Fibroblast of the conjunctiva (primary cell): ENCODE measurements at places on chromosomes 16 and 17.
A peak's percentile ranks its signal among the peaks of the same experiment; 100 is the strongest.

GRCh38 chr17:61997664-61998063 is 67.4 kb downstream of the MED13 start:
- DNase-seq: peak; percentile 24

- no peak for DNase-seq
These were observed 994 bp downstream of the PITPNA start for GRCh38 chr17:1561420-1562175.

DNA sequence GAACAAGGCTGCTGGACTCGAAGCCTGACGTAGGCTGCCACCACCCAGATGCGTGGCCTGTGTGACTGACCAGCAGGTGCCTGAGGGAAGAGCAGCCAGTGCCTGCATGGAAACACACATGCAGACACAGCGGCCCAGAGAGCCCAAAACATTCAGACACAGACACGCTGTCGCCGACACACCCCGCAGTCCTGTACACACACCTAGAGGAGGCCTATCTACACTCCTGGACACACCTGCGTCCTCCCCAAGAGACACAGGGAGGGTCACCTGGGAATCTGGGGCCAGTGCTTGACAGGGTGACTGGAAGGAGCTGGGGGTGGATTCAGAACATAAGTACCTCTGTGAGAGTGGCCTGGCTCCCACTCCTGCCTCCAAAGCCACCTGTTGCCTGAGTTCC is 6.1 kb upstream of the TSPOAP1 start:
- no peak for DNase-seq

- DNase-seq: no peak
These were observed 2.2 kb upstream of the LIMD2 start for GRCh38 chr17:63701868-63702720.

DNA sequence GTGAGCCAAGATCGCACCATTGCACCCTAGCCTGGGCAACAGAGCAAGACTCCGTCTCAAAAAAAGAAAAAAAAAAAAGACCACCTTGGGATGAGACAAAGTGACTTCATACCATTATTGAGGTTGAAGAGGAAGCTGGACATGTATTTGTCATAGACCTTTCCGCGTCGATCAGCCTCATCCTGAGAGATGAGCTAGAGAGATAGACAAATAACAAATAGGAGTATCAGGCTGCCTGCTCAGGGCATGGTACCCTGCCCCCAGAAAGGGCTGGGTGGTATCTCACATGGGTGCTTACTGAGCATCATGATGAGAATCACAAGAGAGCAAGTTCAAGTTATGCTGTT is 22.1 kb downstream of the CNTNAP1 start:
- no peak for DNase-seq

- no peak for DNase-seq
These were observed 29.4 kb upstream of the CACNG5 start for GRCh38 chr17:66805567-66805966.

- no peak for DNase-seq
These were observed at the start of gene ITGAD for GRCh38 chr16:31393056-31393455. TSS of gene ITGAD (plus strand) at chr16:31393335. CDS start at chr16:31393361, 26 bp downstream.

DNA sequence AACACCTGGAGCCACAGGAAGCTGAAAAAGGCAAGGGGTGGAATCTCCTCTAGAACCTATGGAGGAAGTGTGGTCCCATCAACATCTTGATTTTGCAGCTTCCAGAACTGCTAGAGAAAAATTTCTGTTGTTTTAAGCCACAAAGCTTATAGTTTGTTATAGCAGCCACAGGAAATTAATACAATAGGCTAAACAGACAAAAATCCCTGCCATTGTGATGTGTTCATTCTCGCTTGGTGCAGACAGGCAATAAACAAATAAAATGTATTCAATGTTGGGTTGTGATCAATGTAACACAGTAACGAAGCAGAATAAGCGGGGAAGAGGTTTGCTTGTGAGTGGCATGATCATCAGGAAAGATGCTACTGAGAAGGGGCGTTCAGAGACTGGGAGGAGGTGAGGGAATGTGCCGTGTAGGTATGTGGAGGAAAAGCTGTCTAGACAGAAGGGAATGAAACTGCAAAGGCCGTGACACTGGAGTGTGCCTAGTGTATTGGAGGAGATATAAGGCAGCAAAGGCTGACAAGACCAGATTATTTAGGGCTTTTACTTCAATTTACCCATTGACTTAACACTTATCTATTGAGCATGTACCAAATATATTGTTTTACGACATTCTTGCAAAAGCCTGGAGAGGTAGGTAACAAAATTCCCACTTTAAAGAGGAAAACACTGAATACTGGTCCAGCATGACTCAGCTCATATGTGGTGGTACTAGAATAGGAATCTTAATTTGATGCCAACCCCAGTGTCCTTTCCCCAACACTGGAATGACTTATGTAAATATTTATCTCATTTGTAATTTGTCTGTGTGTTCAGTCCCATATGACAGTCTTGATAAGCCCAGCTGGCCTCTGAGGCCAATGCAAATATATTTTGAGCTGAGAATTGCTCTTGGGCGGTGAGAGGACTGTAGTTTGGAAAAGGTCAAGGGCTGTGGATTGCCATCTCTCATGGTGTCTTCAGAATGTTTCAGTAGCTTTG is 375.9 kb downstream of the CDH13 start:
- no peak for DNase-seq

DNA sequence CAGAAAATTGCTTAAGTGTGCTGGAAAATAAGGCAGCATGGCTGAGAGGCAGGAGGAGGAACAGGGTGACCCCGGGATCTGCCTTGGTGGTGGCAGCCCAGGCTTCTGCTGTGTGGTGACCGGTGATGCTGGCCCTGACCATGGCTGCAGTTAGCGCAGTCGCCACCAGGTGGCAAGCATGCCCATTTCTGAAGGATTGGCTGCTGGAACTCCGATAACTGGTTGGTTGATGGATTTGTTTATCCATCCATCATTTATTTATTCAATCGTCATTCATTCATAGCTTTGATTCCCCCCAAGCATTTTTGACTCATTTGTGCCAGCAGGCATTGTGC is 29.1 kb upstream of the ITGA3 start:
- DNase-seq: peak; percentile 72

GRCh38 chr16:17447101-17447569 is 23.6 kb downstream of the XYLT1 start:
- DNase-seq: no peak

DNA sequence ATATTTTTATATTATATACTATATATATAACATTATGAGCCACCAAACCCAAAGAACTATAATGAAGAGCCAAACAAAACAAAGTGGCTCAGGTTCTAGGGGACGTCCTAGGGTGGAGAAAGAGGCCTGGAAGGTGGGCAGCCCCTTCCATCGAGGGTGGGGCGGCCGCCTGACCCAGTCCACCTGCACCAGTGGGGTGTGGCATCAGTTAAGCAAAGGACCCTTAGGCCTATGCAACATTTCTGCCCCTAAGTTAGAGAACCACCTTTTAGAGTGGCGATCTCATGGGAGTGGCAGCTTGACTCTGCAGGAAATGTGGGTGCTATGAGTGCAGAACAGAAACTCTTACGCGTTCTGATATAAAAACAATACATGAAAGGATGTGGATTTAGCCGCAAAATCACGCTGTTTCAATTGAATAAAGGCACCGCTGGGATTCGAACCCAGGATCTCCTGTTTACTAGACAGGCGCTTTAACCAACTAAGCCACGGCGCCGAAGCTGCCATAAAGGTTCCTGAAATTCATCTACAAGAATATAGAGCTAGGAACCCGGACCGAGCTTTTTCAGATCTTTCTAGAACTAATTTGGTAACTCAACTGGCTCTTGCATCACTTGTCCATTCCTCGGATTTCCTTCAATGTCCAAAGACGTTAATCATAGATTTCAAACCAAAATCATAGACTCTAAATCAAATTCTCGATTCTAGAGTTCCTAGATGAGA is 15.6 kb upstream of the AURKB start:
- peak; percentile 75 for DNase-seq

DNA sequence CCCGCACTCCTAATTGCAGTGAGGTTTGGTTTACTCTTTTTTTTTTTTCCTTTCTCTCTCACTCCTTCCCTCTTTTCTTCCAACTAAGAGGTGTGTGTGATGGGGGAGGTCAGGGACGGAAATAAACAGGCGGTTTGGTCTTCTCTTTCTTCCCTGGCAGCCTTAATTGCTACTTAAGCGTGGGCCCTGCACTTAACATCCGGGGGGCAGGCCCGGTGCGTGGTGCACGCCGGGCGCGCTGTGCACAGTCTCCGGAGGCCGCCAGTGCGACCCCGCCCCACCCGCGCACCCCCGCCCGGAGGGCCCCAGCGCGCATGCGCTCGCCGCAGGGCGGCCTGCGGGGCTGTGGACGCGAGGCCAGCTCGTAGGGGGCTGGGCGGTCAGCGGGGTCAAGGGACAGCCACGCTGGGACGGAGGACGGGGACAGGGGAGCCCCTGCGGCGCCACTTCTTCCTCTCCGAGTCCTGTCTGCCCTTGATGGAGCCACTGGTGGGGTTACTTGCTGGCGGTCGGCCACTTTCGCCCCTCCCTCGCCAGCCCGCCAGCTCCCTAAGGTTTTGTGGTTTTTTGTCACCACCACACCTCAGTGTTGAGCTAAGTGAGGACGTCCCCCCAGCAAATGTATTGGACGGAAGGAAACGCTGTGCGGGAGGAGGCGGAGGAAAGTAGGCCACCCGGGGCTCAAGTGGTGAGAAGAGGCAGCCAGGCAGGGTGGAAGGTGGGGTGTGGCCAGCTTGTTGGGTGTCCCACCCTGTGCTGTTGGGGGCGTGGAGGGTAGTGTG is 120.9 kb downstream of the MRM1 start:
- no peak for DNase-seq

DNA sequence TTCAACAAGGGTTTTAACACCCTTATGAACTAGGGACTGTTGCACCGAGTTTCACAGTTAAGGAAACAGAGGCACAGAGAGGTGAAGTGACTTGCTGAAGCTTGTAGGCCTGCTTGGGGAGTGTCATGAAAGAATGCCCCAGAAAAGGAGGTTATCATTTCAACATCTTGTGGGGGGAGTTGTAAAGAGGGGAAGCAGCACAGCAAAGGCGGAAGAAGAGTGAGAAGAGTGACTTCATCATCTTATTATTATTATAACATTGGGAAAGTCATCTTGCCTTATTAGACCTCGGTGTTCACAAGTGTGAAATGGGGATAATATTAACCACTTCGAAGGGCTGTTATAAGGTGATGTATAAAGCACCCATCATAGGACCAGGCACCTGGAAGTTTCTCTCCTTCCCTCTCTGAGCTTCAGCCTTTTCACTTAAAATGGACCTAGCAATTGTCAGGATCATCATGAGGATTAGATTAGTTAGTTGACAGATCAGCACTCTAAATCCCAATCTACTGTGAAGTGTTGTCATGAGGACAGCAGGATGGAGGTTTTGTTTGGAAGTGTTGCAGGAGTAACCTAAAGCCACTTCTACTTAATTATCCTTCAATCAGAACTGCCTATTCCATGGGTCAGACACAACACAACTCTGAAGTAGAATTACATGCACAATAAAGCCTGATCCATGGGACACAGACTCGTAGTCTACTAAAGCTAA is 2.3 kb downstream of the CCL4 start:
- no peak for DNase-seq

DNA sequence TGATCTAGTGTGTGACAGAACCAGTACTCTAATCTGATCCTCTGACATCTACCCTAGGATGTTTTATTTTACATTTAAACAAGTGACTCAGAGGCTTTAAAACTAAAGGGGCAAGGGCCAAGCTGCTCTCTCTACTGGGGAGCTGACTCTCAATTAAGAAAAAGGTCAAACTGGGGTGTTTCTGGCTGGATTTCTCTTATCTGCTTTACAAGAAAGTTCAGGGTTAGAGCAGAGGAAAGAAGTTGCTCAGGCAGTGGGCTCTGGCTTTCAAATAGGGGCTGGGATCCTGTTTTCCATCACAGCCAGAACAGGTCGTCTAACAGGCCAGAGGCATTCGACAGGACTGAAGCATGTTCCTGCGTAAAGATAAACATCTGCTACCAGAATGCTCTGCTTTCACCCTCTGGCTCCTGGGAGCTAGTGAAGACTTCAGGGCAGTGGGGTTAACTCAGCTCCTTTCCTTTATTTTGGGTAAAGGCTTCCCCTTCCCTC is 8.5 kb downstream of the MMP28 start:
- DNase-seq: no peak

DNA sequence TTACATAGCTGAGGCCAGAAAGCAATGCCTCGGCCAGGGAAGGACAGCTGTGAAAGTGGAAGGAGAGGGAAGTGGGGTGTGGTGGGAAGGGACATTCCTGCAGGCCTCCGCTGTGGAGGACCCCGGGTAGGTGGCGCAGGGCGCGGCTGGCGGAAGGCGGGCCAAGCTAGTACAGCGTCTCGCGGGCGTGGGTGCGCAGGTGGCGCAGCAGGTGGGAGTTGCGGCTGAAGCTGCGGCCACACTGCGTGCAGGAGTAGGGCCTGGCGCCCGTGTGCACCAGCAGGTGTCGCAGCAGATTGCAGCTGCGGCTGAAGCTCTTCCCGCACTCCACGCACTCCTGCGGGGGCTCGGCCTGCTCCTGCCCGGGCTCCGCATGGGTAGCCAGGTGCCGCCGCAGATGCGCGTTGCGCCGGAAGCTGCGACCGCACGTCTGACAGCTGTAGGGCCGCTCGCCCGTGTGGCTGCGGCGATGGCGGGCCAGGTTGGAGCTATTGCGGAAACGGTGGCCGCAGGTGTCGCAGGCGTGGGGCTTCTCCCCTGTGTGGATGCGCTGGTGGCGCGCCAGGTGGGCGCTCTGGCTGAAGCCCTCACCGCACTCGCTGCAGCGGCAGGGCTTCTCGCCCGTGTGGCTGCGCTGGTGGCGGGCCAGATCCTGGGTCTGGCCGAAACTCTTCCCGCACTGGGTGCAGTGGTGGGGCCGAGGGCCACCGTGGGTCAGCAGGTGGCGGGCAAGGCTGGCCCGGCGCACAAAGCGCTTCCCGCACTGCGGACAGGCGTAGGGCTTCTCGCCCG is 10.0 kb downstream of the ZSCAN10 start:
- no peak for DNase-seq

GRCh38 chr17:10116267-10116666 is 82.1 kb downstream of the GAS7 start:
- no peak for DNase-seq

GRCh38 chr17:53818929-53819328 is 3.8 kb upstream of the KIF2B start:
- DNase-seq: no peak

DNA sequence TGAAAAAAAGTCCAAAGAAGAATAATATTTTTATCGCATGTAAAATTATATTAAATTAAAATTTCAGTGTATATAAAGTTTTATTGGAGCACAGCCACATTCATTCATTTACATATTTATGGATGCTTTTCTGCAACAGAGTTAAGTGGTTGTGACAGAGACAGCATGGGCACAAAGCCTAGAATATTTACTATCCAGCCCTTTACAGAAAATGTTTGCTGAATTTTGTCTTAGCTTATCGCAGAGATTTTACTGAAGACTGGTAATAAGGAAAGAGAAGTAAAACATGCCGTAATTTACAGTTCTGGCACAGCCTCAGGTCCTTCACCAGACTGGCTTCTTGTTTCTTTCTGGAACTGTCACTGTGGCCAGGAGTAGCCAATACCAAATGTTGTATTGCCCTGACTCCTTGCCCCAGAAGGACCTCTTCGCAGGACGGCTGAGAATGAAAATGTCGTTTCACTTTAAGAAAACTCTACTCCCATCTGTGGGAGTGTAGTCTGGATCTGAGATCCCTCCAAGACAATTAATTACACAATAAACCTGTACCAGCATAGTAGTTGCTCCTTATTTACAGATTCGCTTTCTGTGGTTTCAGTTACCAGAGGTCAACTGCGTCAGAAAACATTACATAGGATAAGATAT is 94.9 kb upstream of the GOT2 start:
- no peak for DNase-seq
